ENCODE measurements at places on chromosomes 7 and 10. TPM values are rescaled to one million over a fixed set of nuclear protein-coding genes. Genes with fewer than 3 reads are reported as not detected.

GRCh38 chr7:134028853-134029252 is 98.3 kb upstream of the LRGUK start:
- no peak for DNase-seq
- H3K36me3 ChIP-seq = peaks cover 4% of the 10 kb centered on the region
- H3K4me1 ChIP-seq = no peaks in the 10 kb centered on the region
- H3K27ac ChIP-seq = no peak overlapping the region
- no peak overlapping the region for H3K4me3 ChIP-seq

The ALOX5 gene
- total RNA-seq = 0.18 TPM

The PLCE1 gene
- total RNA-seq = 0.49 TPM

- peaks cover 8% of the 10 kb centered on the region for H3K27me3 ChIP-seq
- no peak for DNase-seq
- no peak overlapping the region for H3K27ac ChIP-seq
- no peak overlapping the region for H3K4me3 ChIP-seq
- no peaks in the 10 kb centered on the region for H3K36me3 ChIP-seq
These were observed 4.5 kb downstream of the TRIL start for GRCh38 chr7:28953633-28954032.

DNA sequence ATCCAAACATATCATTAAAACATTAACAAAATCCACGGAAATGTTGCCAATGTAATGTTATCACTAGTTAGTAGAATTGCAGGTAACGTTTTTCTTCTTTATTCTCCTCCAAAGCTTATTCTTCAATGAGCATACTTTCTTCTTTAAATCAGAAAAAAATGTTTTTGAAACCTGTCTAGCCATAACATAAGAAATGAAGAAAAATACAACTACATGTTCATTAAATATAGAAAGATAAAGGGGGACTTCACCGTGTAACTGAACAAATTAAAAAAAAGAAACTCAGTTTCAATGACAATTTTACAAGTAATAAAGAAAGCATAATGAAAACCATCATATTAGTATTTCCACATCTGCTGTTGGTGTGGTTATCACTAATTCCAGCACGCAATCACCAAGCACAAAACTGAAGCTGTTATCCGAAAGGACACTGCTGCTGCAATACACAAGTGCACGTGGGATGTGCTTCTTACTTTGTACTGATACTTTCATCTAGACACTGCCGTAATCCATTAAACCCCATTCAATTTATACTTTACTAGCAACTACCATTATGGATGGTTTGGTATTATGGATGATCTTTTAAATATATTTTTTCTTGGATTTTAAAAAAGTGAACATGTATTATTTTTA is 9.6 kb downstream of the ESYT2 start:
- peaks cover 2% of the 10 kb centered on the region for H3K27me3 ChIP-seq
- no peak overlapping the region for H3K4me3 ChIP-seq
- DNase-seq = no peak
- peaks cover 44% of the 10 kb centered on the region for H3K4me1 ChIP-seq

DNA sequence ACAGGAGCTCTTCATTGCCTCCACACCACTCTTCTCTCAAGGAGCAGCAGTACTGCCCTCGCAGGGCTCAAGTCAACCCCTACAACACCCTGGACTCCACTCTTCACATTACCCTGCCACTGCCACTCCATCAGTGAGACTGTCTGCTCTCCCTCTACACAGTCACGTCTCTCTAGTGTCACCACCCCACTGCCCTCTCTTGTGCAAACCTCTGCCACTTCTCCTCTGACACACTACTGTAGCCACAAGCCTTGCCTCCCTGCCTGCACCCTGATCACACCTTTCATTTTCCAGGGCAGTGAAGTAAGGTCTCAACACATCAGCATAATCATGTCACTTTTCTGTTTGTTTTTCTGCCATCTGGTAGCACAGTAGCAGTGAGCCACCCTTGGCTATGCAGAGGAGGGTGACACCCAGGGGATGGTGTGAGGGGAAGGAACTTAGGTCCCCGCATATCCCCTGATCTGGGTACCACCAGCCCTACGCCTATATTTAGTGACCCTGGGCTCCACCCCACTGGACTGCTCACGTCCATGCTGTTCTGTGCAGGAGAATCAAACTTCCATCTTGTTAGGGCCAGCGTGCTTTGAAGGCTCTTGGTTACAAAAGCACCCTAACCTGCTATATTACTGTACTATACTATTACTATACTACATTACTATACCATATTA is 1.6 kb downstream of the C10orf143 start:
- H3K27ac ChIP-seq = no peak overlapping the region
- H3K27me3 ChIP-seq = peaks cover 10% of the 10 kb centered on the region
- no peak for DNase-seq
- H3K4me3 ChIP-seq = peak overlapping the region; percentile 6
- H3K36me3 ChIP-seq = peaks cover 10% of the 10 kb centered on the region

- H3K27ac ChIP-seq = no peak overlapping the region
- H3K27me3 ChIP-seq = peaks cover 2% of the 10 kb centered on the region
- H3K36me3 ChIP-seq = peaks cover 37% of the 10 kb centered on the region
- DNase-seq = no peak
These were observed 27.1 kb downstream of the RBM17 start for GRCh38 chr10:6115824-6116350.
